GM04504 (cell line): ENCODE measurements at places on chromosomes 3 and 15.

- no peak for DNase-seq
Measured at GRCh38 chr3:57655727-57656126, 37.1 kb downstream of the DENND6A start.

DNA sequence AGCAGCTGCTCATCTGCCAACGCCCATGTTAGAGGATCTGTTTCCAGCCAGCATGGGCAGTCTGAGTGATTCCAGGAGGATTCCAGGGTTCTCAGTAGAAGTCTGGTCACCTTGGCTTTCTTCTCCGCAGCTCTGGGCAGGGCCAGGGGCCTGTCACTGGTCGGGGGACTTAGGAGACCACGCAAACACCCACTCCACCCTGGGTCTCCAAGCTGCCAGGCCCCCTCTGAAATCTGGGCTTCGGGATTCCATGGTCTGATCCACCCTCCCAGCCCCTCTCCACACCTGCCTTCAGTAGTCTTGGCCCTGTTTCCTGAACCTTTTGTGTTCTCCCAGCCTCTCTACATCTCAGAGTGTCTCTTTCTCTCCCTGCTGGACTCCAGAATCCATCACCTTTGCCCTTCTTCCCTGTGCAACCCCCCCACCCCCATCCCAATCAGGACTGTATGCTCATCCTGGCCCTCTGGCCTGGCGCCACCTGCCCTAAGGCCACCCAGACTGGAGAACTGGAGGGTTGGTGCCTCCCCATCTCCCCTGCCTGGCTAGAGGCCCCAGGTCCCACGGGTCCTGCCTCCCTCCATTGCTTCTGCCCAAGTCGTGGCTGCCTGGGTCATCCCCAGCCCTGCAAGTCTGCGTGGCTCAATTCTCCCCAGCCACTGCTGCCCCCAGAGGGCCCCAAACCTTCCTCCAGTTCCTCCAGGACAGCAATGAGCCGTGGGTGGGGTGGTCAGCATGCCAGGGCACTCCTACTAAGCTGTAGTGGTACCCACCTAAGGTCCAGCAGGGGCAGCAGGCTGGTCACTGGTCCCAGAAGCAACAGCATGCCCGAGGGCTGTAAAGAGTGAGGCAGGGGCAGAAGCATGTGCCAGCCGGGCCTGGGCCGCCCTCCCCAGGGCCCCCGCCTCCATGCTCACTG is 102.8 kb downstream of the TBC1D2B start:
- no peak for DNase-seq

DNA sequence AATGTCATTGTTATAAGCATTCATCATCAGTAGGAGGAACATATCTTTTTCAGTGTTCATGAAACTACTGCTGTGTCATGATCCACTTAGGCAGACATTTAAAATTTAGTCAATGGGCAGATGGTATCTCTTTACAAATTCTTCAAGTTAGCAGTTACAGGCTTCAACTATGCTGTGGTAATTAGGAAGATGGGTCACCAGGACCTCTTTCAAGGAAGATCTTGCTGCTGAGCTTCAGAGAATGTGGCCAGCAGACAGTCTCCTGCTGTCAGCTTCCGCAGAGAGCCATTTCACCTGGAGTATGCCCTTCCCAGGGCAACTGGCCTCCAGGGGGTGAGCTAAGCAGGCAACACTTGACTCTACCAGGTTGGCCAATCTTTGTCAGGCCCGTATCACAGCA is 19.4 kb downstream of the IFT57 start:
- DNase-seq, result no peak

GRCh38 chr3:39181408-39182335 is 10.7 kb downstream of the XIRP1 start:
- DNase-seq, result no peak

DNA sequence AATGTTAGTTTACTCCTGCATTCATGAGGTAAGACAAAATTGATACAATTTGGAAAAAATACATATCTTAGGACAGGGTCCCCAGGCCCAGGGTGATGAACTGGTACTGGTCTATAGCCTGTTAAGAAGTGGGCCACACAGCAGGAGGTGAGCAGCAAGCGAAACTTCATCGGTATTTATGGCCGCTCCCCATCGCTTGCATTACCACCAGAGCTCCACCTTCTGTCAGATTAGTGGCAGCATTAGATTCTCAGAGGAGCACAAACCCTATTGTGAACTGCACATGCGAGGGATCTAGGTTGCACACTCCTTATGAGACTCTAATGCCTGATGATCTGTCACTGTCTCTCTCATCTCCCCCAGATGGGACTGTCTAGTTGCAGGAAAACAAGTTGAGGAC is 880.6 kb downstream of the MCTP2 start:
- DNase-seq, result no peak

GRCh38 chr3:123618076-123618708 is 33.3 kb upstream of the HACD2 start:
- DNase-seq, result no peak

- DNase-seq, result no peak
Measured at GRCh38 chr15:45027220-45027619, 4.2 kb downstream of the SORD start.

- DNase-seq, result no peak
Measured at GRCh38 chr3:182967218-182968204, 12.8 kb downstream of the DCUN1D1 start.

- DNase-seq, result no peak
Measured at GRCh38 chr3:12556314-12556689, 585 bp upstream of the MKRN2 start.

GRCh38 chr3:192802957-192803899 is 75.9 kb upstream of the FGF12 start:
- DNase-seq, result no peak

GRCh38 chr3:71109241-71109976 is 474.1 kb downstream of the FOXP1 start:
- DNase-seq, result no peak

DNA sequence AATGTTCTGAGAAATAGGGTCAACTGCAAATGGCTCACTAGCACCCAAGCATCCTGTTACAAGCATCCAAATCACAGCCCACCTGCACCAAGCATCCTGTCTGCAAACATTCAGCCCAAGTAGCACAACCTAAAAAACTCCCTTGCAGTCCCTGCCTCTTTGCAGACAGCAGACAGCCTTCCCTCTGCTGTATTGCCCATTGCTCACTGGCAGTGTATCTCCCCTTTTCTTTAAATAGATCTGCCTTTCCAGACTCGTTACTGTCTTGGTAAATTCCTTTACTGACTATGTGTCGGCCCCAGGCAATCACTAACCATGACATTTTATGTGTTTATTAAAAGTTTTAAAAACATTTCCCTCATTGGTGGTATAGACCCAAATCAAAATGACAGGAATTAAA is 155.4 kb downstream of the ADAMTSL3 start:
- DNase-seq, result no peak

DNA sequence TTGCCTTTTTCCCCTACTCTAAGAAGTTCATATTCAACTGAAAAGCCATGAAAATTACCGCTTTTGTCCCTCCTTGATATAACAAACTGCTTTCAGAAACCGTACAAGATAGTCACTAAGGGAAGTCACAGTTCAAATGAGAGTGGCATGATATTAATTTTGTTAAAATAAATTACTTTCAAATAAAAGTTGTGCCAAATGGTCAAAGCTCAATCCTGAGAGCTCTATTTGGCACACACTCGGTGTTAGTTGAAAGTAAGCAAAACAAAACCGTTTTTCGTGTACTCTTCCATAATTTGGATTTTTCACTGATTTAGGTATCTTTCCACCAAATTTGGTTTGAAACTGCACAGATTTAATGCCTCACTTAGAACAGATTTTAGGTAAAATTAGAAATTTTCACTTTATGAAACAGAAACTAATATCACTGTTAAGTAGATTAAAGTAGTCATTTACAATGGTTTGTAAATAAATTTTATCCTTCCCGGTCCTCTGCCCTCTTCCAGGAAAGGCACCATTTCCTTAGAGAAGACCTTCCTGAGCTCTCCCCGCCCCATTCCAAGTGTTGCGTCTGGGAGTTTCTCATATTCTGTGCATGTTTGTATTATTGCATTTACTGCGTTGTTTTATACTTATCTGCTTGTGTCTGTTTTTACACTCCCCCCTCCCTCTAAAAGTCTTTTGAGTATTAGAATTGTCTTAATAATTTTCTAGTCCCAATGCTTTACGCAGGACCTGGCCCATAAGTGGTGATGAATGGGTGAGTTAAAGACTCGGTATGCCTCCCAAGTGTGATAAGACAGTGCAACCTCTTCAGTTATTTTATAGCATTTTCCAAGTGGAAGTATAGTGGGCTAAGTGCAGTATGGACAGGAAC is 853 bp downstream of the TCAIM start:
- no peak for DNase-seq

- DNase-seq, result no peak
Measured at GRCh38 chr15:66780172-66780972, 78.3 kb downstream of the SMAD6 start.

- DNase-seq, result no peak
Measured at GRCh38 chr3:125403789-125404188, 28.7 kb upstream of the ZNF148 start.

GRCh38 chr15:57387564-57388076 is 11.3 kb downstream of the CGNL1 start:
- DNase-seq, result no peak

DNA sequence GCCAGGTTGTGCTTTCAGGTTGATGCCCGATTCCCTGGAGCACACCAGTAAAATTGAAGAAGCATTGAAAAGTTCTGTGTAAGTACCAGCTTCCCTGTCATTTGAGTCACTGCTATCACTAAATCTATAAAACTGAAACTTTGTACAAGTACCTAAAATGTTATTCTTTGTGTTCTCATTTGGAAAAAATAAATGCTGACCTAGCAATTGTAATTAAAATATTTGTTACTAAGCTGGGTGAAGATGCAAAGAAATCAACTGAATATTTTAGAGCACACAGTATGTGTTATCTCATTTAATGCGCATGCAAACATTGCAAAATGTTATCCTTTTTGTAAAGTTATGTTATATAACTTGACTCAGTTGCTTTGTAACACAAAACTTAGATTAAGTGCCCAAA is 733.7 kb downstream of the TBL1XR1 start:
- DNase-seq, result no peak

GRCh38 chr3:30353711-30354467 is 252.5 kb upstream of the TGFBR2 start:
- no peak for DNase-seq

DNA sequence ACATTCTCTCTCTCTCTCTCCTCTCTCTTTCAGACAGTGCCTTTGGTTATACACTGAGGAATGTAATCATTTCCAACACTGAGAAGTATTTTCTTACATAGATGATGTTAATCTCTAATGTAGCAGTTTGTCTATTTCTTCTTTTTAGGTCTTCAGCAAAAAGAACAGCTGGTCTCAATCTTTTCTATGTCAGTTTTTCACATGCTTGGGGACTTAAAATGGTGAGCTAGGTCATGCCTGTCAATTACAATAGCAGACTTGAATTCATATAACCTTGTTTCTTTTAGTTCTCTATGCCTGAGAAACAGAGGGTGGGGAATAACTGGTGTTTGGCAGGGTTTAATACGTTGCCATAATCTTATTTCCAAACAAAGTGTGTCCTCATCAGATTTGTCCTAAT is 786.2 kb downstream of the SQOR start:
- DNase-seq, result no peak

- DNase-seq, result no peak
Measured at GRCh38 chr15:52071570-52071969, 41.0 kb downstream of the BCL2L10 start.

GRCh38 chr3:22734207-22734606 is 468.9 kb upstream of the UBE2E2 start:
- DNase-seq, result no peak

DNA sequence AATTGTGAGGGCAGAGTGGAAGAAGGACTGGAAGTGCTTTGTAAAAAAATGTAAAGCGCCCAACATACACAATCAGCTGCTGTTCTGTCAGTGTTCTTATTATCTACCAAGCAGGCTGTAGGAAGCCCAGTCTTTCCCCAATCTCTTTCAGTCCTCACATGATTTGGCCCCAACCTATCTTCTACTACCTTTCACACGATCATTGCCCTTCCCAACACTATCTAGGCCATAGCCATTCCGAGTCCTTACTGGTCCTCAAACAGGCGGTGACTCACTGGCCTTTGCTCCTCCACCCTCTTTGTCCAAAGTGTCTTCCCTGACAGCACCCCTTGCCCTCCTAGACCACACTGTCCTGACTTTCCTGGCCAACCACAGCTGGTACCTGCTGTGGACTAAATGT is 861 bp upstream of the RFT1 start:
- DNase-seq, result no peak

DNA sequence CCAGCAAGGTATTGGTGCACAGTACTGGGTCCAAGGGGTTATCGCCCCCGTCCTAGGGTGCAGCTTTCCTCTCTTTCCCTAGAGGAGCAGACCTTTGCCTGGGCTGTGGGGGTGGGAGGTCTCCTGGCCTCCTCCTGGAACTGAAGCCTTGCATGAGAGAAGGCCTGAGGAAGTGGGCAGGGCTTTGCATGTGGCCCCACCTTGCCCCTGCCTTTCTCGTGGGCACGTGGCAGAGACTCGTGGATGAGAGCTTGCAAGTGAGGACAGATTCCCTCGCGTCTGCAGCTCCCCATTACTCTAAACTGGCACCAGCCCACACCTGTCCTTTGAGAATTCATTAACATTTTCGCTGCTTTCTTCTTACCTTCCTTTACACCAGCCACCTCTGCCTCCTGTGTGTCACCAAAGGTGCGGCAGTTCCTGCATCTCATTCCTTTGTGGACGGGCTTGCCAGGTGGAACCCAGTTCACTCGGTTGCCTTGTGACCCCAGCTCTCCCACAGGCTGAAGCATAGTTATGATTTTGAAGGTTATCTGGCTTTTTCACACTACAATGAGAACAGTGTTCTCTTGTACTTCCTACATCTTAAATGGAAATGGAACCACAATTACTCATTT is 40.9 kb upstream of the NR2C2 start:
- no peak for DNase-seq

DNA sequence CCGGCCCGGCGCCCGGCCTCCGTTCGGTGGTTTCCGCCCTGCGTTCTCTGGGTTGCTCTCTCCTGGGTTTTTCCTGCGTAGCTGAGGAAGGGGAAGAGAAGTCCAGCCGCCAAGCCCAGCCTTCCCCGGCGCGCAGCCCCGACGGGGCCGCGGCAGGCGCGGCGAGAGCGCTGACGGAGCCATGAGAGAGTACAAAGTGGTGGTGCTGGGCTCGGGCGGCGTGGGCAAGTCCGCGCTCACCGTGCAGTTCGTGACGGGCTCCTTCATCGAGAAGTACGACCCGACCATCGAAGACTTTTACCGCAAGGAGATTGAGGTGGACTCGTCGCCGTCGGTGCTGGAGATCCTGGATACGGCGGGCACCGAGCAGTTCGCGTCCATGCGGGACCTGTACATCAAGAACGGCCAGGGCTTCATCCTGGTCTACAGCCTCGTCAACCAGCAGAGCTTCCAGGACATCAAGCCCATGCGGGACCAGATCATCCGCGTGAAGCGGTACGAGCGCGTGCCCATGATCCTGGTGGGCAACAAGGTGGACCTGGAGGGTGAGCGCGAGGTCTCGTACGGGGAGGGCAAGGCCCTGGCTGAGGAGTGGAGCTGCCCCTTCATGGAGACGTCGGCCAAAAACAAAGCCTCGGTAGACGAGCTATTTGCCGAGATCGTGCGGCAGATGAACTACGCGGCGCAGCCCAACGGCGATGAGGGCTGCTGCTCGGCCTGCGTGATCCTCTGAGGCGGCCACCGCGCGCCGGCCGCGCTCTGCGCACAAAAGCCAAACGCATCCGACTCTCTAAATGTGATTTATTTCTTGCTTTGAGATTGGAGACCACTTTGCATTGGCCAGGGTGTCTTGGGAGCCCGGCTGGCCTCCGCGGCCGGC is 727 bp downstream of the RAP2B start:
- no peak for DNase-seq

GRCh38 chr3:29512641-29513040 is 231.8 kb downstream of the RBMS3 start:
- DNase-seq, result no peak

GRCh38 chr15:67232591-67232990 is 21.9 kb downstream of the AAGAB start:
- DNase-seq, result no peak
